Activated CD8-positive, alpha-beta memory T cell treated with anti-CD3 and anti-CD28 coated beads, Interleukin-2, amount 50 U/mL, for 48 hours (primary cell): ENCODE measurements at places on chromosomes 3 and 15.

- DNase-seq: no peak
These were observed 22.7 kb downstream of the ZNF860 start for GRCh38 chr3:32004113-32004765.

DNA sequence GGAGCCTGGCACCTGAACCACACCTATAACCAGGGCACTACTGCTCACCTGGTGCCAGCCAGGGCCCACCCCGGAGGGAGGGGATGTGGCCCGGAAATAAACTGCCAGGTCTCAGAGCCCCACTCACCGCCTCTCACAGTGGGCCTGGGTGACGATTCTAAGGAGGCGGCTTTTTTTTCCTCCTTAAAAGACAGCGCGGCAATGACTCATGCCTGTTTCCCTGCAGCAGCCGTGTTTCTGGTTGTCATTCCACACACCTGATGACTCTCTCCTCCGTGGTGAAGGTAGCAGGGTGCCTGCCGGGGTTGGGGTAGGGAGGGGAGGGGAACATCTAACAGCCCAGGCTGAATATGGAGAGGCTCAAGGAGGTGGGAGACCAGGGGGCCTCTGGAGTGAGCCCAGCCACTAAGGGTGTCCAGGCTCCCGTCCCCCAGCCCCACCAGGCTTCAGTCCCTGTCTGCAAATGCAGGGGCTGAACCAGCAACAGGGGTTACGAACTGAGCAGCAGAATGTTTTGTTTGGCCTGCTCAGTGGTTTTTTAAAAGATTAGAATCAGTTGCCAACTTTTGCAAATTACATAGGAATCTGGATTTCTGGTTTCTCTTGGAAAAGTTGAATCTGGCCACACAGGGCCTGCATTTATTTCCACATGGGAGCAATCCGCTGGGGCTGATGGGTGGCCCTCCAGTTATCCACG lies 127.3 kb upstream of the LINGO1 start:
- DNase-seq: no peak

GRCh38 chr3:192597506-192597905 lies 129.8 kb downstream of the FGF12 start:
- DNase-seq: no peak

DNA sequence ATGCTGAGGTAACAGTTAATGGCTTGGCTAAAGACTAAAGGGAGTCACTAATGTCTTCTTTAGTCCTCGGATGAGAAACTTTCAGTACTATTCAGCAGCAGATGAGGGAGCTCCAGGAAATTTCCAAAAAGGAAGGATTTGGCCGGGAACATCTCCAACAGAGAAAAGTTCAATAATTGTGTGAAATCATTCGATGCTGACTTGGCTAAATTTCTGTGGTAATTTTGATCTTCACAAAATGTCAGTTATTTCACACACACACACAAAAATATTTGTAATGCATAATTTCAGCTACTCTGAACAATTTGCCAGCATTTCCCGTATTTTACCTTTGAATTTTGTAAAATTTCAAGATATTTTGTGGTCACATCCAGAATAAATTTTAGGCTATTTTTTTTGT lies 462.8 kb upstream of the MDFIC2 start:
- DNase-seq: no peak

DNA sequence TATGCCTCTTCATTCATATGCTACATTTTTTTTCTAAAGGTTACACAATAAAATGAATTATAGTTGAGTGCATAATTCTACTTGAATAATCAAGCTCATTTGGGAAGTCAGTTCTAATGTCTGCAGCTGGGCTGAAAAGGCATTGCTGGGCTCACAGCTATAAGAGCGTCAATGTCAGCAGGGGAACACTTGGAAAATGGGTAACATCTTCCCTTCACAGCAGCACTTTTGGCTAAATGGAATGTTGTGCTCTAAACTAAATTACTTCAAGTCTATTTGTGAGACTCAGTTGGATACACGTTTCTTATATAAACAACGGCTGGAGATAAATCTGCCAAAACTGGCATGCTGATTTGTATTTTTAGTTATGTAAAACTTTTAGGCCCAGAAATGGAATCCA lies 357.8 kb downstream of the TBL1XR1 start:
- no peak for DNase-seq

DNA sequence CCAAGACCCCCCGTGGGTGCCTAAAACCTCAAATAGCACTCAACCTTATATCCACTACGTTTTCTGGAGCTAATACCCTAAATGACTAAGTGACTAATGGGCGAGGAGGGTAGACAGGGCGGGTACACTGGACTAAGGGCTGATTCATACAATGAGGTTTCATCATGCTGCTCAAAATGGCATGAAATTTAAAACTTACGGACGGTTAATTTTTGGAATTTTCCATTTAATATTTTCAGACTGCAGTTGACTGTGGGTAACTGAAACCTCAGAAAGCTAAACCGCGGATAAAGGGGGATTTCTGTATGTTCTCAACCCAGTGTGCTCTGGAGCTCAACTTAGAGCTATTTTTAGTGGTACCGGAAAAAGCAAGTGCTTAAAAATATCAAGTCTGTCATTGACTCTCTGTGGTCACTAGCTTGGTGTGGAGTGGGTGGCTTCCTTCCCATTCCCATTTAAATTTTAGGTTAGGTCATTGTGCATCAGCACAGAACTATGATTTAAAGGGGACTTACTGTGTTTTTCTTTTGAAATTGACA lies 72.9 kb downstream of the LRRC28 start:
- no peak for DNase-seq

GRCh38 chr15:77118882-77119321 lies 48.0 kb upstream of the TSPAN3 start:
- DNase-seq: no peak

- DNase-seq: no peak
These were observed 25.8 kb upstream of the RSL24D1 start for GRCh38 chr15:55222588-55222987.

- DNase-seq: no peak
These were observed 67.9 kb downstream of the VGLL3 start for GRCh38 chr3:86923071-86923491.

- no peak for DNase-seq
These were observed 781.2 kb upstream of the ARPP21 start for GRCh38 chr3:34858067-34858660.

DNA sequence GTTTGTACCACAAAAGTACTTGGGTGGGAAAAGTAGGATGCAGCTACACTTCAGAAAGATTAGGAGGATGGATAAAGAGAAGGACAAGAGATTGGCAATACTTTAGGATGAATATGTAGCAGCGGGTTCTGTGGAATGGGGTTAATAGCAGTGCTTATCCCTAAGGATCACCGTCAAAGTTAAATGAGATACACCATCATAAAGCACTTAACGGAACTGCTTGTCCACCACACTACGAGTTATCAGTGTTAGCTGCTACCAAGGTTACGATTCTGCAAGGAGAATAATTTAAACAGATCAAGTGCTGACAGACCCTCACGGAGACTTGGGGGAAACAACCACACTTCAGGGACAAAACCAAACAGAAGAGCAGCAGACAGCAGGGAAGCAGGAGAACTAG lies 963 bp downstream of the SHQ1 start:
- no peak for DNase-seq

- DNase-seq: no peak
These were observed 41.4 kb upstream of the VPS8 start for GRCh38 chr3:184770541-184770940.

DNA sequence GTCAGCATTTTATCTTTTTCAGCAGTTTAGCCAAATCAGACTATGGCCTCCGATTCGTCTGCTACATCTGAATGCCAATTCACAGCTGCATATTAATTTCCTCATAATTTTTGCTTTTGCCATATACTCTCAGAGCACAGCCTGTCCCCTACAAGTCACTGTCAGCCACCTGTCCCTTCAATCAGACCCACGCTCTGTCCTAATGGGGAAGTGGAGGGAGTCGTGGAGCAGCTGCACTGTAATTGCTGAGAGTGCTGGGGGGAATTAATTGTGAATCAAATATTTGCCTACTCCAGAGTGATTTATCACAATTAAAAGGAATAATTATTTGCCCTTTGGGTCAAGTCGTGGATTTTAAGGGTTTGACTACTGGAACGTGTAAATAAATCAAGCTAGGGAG lies 75.5 kb downstream of the EBLN2 start:
- DNase-seq: no peak

- DNase-seq: no peak
These were observed 55.0 kb downstream of the CFAP20DC start for GRCh38 chr3:58994746-58995330.

- no peak for DNase-seq
These were observed 77.5 kb downstream of the ESYT3 start for GRCh38 chr3:138511945-138512344.

DNA sequence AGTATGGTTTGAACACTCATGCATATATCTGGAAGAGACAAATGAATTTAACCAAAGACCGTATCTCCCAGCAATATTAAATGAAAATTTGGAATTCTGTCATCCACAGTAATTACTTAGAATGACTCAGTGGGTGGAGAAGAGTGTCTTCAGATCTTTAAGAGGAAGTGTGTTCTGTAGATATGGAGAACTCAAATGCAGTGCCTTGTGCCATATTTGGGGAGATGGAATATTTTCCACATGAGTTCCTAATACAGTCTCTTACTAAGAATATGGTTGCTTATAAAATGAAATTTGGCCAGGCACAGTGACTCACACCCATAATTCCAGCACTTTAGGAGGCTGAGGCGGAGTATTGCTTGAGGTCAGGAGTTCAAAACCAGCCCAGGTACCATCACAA lies 40.5 kb downstream of the ANO10 start:
- DNase-seq: no peak

DNA sequence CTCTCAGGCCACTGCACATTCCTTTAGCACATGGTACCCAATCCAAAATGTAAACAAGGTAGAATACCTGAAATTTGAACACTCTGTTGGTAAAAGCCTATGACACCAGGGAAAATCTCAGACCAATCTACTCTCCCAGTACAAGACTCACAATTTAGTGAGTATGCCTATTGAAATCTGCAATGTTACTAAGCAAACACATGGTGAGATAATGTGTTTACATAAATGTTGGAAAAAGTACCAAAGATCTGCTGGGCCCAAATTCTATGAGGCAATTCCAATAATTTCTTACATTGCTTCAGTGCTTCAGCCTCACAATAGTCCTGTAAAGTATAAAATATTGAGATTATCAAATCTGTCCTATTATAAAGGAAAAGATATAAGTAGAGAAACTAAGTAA lies 536.1 kb downstream of the PYDC2 start:
- no peak for DNase-seq

DNA sequence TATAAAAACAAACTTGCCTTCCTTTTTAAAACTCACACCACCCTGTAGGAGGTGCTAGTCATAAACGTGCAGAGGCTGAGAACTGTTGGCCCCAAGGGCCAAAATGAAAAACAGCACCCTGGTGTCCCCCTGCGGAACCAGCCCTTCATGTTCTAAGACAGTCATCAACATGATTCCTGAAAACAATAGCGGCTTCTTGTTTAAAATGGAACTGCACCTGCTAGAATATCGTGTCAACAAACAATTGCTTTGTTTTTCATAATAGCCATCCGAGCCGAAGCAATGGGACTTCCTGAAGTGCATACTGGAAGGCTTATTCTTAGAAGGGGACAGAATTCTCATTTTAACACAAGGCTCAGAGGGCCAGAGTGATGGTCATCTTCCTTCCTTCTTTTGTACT lies 43.7 kb downstream of the MECOM start:
- no peak for DNase-seq

DNA sequence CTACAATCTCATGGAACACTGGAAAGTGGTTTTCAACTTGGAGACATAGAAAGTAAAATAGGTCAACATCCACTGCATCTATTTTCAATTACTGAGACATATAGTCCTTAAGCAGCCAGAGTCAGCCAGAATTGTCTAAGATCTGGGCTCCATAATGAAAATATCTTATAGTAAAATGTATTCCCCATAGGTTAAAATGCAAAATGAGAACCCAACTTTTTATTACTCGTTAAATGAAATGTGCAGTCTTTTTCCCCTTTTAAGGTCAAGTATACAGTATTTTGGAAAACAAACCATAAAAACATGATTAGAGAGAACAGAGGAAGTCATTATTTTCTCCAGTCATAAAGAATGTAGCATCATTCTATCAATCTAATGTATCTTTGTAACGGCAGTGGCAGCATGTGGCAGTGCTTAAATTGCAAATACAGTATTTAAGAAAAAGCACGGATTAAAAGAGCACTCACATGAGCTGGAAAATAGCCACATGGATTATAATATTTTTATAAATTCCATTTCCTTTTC lies 64.4 kb upstream of the CPB1 start:
- DNase-seq: no peak

GRCh38 chr3:106611841-106612240 lies 743.0 kb upstream of the CBLB start:
- no peak for DNase-seq

DNA sequence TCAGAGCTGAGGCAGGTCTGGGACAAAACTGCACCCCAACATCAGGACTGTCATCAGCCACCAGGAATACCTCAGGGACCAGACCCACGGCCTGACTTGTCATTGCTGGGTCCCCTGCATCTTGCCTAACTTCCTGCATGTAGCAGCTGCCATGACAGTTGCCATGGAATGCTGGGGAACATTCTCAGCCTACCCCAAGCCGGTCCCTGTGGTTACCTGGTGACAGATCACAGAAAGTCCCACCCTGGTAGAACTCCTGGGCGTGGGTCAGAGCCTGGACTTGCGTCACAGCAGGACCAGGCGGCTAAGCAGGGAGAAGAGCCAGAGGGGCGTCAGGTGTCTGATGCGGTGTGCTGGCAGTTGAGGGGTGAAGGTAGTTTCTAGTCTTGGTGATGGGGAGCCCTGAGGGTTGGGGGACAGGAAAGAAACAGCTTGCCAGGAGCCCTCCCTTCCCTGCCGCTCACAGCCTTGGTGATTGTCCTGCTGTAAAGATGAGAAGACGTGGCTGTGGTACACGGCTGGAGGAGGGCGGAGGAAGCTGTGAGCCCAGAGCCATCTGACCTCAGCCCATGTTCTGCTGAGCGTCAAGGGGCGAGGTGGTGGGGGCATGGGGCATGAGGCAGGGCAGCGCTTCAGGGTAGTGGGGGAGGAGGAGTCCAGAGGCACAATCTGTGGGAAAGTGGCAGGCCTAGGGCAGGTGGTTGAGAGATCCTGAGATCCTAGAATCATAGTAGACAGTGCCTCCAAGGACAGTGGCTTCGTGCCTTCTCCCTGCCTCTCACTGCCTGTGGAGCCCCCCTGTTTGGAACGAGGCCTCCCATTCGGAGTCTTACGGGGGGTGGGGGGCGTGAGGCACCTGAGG lies 5.4 kb downstream of the H1-8 start:
- DNase-seq: no peak

DNA sequence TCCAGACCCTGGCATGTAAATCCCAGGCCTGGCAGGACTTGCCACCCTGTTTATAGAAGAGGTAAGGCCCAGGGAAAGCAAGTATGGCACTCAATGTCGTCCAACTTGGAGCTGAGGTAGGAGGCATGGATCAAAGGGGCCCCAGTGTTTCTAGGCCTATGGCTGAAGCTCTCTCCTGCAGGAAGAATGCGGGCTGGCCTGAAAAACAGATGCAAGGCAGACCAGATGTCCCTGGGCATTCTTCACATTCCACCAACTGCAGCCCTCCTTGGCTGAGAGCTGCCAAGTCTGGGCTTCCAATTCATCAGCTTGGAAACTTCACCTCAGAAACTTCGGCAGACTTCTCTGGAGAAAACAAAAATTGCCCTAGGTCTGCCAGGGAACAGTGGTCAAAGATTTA lies 22.2 kb downstream of the MESD start:
- peak; percentile 20 for DNase-seq
